ENCODE measurements at places on chromosomes 13 and 19.

GRCh38 chr19:6677495-6677882 is 7.5 kb upstream of the TNFSF14 start:
- no peak for DNase-seq

- DNase-seq: peak; percentile 5
Measured at GRCh38 chr19:11963566-11964355, 1.1 kb upstream of the ZNF763 start.

DNA sequence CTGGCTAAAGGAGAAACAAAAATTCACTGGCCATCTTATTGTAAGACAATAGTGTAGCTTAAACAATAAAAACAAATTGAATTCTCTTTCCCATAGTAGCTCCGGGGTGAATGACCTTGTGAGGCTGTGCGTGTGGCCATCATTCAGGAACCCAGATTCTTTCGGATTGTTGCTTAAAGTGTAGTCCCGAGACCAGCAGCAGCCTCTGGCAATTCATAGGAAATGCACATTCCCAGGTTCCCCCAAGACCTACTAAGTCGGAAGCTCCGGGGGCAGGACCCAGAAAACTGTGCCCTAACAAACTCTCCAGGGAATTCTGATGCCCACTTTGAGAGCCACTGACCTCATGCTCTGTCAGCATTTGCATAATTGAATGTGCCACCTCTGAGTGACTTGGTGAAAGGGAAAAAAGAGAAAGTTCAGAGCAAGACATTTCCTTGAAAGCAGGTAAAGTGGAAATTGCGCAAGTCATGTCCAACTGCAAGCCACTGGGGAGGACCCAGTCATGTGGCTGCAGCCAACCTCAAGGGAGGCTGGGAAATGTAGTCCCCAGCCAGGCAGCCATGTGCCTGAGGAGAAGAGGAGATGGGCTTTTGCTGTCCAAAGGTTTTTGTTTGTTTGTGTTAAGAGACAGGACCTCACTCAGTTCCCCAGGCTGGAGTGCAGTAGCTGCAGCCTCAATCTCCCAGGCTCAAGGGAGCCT is 50.7 kb upstream of the PNMA8B start:
- no peak for DNase-seq

DNA sequence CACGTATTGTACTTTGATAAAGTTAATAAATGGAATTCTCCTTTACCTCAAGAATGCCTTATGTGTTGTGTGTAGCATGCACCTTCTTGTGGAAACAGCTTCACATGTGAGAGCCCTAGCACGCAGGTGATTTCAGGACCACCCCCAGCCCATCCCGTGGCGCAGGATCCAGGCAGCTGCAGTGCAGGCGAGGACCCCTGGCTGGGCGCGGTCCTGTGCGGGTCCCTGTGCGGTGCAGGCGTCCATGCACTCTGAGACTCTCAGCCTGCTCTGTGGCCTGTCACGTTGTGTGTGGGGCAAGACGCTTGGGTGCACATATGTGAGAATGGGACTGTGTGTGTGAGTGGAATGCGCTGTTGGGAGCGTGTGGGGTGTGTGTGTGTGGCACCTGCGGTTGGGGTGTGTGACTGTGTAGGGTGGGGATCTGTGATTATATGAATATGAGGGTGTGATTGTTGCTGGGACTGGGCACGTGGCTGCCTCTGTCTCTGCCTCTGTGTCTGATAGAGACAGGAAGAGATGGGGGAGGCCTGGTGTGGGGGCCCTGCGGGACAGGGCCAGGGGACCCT is 30.8 kb downstream of the WTIP start:
- no peak for DNase-seq

GRCh38 chr13:67505376-67505775 is 275.2 kb upstream of the PCDH9 start:
- DNase-seq: no peak

GRCh38 chr13:91744284-91744683 is 345.9 kb downstream of the GPC5 start:
- no peak for DNase-seq

DNA sequence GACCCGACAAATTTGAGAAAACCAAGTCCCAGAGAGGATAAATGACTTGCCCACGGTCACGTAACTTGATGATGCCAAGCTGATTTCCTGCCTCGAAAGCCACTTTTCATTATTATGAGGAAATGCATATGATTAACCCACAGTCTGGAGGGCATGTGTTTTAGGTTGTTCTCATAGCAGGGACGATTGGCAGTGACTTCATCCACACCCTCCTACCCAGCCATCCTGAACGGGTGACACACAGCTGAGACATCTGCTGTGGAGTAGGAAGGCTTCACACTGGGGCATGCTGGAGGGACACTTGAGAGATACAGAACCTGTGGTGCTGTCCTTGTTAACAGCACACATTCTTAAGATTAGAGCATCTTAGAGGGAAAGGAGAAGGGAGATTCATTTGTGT is 65.4 kb upstream of the WDFY2 start:
- DNase-seq: no peak

DNA sequence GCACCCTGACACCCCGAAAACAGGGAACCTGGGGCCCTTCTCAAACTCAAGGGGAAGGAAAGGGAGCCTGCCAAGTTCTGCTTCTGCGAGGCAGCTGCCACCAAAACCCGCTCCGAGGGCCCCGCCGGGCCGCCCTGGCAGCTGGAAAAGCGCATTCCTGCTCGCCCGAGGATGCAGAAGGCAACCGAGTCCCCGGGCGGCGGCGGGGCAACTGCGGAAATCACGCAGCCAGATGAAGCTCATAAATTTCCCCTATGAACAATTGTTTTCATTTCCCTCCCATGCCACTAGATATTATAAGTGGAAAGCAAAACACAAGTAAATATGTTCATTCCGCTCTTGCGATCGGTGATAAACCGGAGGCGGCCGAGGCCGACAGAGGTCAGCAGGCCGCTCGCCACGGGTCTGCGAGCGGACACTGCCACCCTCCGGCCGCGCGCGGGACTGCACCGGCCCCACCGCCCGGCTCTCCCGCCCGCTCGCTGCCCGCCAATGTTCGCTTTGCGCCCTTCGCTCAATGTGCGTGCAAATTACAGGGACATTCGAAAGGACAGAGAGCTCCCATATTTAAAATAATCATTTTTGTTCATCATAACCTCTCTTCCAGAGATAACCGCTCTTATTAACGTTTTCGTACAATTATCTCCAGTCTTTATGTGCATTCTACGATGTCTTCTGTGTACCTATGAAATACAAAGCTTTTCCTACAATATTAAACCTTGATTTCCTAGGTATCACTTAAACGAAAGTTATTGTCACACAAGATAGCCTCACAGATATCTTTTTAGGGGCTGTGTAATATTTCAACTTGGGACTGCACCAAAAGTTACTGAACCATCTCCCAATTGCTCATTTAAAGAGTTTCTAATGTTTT is 120.8 kb upstream of the ZNF507 start:
- no peak for DNase-seq

DNA sequence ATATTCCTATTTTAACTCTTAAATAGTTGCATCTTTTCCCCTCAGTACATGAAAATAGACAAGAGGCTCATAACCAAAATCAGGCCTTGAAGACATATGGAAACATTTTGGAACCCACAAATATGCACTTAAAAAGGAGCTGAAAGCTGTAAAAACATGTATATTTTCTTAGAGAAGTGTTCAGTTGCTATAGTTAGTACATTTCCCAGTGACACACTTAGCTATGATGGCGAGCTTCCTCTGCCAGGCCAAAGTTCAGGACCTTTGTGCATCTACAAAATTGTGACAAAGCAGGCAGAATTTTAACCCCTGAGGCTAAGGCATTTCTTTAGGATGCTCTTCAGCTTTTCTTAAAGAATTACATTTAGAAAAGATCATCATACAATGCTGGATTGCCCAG is 54.5 kb downstream of the RCBTB2 start:
- no peak for DNase-seq
